ENCODE measurements at places on chromosomes 2 and 18.

- DNase-seq: no peak
Observed at GRCh38 chr18:57953883-57954282, 90.1 kb upstream of the NEDD4L start.

GRCh38 chr2:237662671-237663093 is 35.3 kb downstream of the LRRFIP1 start:
- DNase-seq: peak; percentile 9

- no peak for DNase-seq
Observed at GRCh38 chr2:199108056-199108455, 349.7 kb downstream of the SATB2 start.

DNA sequence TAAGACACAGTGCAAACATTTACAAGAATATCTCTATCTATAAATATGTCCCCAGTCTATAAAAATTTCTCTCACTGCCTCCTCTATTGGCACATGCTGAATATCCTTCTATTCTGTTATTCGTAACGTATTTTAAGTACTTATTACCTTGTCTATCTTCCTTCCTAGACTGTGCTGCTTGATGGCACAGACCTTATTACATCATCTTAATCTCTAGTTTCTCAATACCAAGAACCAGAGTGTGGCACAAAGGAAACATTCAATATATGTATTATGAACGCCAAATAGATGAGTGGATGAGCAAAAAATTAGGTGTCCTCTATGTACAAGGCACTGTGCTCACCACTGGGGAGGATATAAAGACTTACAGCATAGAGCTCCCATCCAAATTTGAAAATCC is 282.8 kb downstream of the NBAS start:
- no peak for DNase-seq

GRCh38 chr2:151103551-151103950 is 158.1 kb downstream of the RBM43 start:
- no peak for DNase-seq

DNA sequence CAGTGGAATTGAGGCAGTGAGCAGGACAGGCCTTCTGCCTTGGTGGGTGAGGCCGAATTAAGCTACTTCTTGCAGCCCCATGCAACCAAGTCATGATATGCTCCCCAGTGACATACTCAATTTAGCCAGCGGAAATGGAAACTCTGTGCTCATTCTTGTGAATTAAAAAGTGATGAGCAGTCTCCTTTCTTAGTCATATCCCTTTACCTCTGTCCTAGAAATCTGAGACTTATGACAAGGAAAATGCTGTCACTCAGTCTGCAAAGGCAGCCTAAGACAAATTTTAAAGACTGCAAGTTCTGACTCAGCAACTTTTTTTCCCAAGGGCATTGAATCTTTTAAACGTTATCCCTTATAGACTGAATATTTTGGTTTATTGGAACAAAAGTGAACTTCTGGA is 218.2 kb downstream of the SH3BP4 start:
- no peak for DNase-seq

DNA sequence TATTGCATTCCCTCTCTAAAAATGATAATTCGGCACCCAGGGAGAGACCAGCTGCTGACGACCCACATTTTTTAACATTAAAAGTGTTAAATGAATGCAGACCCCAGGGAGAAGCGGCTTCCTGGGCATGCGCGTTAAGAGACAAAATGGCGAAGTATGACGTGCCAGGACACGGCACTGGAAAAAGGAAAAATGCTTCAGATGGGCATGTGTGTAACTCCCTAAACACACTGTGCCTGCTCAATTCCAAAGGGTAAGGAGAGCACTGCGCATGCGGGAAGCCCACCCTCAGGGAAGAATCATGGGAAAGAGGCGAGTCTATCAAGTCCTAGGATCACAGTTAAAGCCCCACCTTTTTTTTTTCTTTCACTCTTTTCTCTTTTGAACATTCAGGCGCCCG is 58.1 kb downstream of the CYP26B1 start:
- no peak for DNase-seq

GRCh38 chr2:235844561-235844960 is 323.6 kb downstream of the GBX2 start:
- DNase-seq: no peak

DNA sequence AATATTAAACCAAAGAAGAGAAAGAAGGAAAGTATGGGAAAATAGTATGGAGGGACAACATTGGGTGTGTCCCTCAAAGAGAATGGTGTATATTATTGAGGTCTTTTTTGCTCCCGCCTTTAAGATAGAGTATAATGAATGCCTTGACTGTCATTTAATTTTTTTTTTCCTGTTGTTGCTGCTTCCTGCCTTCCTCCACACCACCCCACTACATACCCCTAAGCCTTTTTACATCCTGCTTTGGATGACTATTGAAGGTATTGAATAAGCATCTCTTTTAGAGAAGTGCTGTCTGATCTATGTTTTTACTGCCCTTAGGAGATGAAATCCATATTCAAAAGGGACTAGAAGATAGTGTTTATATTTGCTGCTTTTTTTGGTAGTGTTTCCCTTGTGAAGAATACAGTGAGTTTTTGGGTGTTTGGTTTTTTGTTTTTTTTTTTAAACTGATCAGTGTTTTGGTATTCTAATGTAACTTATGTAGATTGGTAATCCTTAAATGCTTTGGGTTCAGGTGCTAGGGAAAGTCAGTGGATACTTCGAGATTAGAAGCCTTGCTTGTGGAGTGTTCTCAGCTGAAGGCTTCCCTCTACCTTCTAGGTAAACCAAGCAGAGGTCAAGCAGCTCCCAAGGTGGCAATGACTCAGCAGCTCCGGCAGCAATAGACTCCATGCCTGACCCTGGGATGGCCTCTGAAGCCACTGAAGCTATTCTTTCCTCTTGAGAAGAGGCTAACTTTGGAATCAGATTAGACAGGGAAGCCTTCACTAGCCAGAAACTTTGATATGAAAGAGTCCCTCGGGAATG is 5.0 kb downstream of the FZD7 start:
- DNase-seq: no peak
